ENCODE measurements at places on chromosomes 2 and 18.

- DNase-seq, result no peak
Measured at GRCh38 chr2:99346218-99346617, 9.0 kb downstream of the EIF5B start.

- DNase-seq, result peak; percentile 32
Measured at GRCh38 chr2:11752906-11753305, 6.5 kb downstream of the LPIN1 start.

DNA sequence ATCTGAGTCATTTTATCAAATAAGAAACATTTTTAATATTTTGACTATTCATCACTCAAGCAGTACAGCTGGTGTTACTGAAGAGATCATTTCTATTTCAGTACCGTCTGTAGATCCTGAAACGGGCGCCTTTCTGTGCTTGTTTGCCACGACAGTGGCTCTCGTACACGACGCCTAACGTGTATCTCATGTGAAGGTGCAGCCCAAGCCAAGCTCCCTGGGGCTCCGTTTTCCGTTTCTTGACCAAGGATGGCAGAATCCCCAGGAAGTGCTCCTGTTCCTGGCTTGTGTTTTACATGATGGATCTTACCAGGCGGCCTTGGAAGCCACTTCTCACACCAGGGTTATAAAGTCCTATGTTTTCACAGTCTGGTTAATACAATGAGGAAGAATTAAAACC, 320.6 kb downstream of the GBX2 start:
- no peak for DNase-seq

DNA sequence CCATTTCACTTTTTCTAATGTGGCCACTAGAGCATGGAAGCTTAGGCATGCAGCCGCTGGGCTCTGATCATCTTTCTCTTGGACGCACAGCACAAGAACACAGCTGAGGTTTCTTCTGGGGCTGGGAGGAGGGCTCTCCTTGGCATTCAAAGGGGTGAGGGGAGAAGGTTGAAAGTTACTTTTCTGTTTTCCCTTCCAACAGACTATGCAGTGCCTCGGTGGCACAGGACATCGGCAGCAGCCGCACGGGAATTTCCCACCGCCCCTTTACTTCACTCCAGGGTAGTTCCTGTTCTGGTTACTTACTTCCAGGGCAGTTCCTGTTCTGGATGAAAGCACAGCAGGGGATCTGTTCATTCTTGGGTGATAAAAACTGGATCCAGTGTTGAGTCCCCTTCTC, 18.9 kb upstream of the MAL start:
- DNase-seq, result no peak

- peak; percentile 71 for DNase-seq
Measured at GRCh38 chr2:127479219-127479825, 47.0 kb downstream of the IWS1 start.

DNA sequence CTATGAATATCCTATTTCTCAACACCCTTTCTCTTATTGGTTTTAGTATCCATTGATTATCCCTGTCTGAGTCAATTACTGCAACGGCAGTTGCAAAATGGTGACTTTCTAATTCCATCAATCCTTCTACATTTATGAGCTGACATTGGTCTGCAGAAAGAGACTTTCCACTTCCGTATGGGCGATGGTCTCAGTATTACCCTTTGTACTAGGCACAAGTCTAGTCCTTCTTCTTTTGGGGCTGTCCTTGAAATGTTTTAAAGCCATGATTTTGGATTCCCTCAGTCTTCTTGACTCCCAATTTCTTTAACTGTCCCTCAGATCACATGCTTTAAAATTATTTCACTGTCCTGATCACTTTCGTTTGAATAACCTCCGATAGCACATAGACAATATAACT, 32.7 kb upstream of the SOCS6 start:
- no peak for DNase-seq

DNA sequence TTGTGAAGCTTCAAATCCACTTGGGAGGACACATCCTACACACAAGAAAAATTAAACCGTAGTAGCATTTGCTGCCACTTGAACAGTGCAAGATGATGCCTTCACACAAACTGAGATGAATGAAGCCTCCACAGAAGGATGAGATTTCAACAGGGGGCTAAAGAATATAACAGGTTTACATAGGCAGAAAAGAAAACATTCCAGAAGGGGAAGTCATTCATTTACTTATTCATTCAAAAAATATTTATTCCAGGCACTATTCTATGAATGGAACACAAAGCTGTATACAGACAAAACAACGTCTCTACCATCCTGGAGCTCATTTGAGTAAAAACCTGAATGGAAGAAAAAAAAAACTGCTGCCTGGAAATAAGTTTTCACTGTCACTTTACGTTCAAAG, 170.5 kb downstream of the CDH20 start:
- no peak for DNase-seq

GRCh38 chr2:37617119-37617892, 54.1 kb downstream of the CDC42EP3 start:
- peak; percentile 90 for DNase-seq

DNA sequence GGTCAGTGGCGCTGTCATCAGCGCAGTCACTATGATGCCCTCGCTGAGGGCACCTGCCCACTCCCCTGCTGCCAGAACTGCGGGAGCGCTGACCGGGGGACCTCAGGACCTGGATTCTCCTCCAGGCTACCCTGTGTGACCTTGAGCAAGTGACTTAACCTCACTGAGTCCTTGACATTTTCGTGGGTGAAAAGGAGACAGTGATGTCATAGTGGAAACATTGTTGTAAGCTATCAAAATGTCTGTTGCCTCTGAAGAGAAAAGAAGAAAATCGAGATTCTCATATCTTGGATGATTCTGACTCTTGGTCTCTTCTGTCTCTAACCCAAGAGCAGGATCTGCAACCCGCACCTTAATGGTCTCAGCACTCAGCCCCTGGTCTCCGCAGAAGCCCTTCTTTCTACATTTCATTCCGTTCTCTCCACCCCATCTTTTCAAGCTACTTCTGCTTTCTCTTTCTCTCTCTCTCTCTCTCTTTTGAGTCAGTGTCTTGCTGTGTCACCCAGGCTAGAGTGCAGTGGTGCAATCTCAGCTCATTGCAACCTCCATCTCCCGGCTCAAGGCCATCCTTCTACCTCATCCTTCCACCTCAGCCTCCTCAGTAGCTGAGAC, 978 bp upstream of the TUBA4A start:
- DNase-seq, result no peak

GRCh38 chr2:201242571-201243277, 17.6 kb upstream of the CASP8 start:
- no peak for DNase-seq

DNA sequence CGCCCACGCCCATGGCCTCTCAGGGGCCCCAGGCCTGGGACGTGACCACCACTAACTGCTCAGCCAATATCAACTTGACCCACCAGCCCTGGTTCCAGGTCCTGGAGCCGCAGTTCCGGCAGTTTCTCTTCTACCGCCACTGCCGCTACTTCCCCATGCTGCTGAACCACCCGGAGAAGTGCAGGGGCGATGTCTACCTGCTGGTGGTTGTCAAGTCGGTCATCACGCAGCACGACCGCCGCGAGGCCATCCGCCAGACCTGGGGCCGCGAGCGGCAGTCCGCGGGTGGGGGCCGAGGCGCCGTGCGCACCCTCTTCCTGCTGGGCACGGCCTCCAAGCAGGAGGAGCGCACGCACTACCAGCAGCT, 2.4 kb downstream of the B3GNT7 start:
- no peak for DNase-seq

DNA sequence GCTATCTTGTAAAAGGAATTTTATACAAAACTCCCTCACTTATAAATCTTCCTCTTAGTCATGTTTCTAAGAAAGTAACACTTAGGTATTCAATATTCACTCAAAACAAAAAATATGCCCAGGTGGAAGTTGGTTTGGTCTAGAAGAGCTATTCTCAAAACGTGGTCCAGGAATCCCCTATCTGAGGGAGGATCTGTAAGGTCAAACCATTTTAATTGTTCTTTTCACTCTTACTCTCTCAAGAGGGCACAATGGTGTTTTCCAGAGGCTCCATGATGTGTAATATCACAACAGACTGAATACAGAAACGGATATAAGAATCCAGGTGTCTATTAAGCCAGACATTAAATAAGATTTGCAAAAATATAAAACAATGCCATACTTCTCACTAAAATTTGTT, 9.9 kb downstream of the MOB1A start:
- DNase-seq, result no peak

DNA sequence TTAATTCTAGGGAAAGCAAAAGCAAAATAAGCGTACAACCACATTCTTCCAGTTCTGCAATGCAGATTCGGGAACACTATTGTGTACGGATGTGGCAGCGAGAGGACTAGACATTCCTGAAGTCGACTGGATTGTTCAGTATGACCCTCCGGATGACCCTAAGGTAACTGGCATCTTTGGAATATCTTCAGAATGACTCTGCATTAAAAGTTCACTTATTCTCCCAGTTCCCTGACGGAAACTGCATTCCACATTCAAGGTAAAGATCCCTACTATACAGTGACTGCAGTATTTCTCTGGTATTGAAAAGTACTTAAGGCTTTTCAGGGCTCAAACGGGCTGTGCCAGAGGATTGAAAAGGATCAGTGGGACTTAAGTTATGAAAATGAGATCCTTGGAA, 10.9 kb downstream of the DDX18 start:
- no peak for DNase-seq

GRCh38 chr18:76505614-76506013, 10.6 kb upstream of the ZNF516 start:
- no peak for DNase-seq

DNA sequence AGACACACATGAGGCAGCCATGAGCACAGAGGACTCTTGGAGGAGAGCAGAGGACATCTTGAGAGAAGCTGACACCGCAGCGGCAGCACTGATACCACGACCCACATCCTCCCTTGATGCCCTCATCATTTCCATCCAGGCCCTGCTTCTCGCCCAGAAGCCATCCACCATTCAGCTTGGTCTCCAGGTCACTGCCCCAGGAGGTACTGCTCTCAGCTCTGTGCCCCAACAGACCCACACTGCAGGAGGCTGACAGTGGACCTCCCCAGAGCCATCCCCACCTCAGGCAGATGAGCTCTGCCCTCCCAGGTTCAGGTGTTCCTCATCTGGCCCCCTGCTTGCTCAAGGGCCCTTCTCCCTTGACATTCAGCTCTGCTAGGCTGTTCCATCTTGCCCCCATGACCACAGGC, 74.9 kb downstream of the ACKR3 start:
- no peak for DNase-seq

- DNase-seq, result no peak
Measured at GRCh38 chr2:213205944-213206343, 54.5 kb upstream of the IKZF2 start.

DNA sequence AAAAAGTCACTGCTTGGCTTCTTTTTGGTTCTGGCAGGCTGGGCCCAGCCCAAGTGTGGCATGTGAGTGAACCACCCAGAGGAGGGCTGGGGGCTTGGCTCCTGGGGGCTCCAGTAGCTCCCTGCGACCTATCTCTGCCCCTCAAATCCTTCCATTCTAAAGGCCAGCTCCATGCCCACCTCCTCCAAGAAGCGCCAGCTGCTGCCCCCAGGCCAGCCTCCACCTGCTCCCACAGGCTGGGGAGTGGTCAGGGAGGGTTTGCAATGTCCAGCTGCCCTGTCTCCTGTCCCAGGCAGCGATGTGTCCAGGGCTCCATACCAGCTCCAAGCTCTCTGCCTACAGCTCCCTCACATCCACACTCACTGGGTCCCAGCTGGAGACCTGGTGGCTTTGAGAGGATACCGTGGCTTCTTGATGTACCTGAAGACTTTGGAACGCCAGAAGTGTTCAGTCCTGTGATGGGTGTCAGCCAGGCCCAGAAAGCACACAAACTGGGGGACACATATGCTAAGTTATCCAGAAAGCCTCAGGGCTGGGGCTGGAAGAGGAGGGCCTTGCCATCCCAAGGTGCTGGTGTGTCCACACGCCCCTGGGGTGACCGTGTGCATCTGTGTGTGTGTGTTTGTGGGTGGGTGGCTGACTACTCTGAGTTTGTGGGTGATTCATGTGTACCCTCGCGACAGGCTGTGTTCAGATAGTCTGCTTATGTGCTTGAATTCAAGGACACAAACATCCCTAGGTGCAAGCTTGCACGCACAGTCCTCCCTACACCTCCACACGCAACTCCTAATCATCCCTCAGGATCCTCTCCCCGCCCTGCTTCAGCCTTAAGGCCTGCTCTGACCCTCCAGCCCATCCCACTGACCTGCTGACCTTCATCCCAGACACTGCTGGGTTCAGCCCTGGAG, 33.4 kb downstream of the ZFP36L2 start:
- no peak for DNase-seq

DNA sequence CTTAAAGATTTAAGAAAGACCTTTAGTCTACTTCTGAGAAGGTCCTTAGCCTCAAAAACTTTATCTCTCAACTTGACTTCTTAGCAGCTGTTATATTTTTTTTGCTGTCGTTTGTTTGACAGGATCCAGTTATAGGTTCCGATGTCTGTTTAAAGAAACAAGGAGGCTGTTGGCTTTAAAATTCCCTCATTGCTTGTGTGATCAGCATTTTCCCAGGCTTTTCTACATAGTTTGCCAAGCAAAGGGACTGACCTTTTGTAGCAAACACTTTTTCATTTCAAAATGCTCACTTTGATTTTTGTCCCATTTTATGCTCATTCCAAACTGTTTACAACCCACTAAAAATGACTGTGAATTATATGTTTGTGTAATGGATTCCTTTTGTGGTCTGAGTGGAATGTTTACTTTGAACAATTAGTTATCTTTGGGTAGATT, 394.9 kb downstream of the ARHGAP15 start:
- no peak for DNase-seq

GRCh38 chr2:124180635-124181034, 155.5 kb downstream of the CNTNAP5 start:
- DNase-seq, result no peak

GRCh38 chr2:100757621-100758394, 62.1 kb upstream of the NPAS2 start:
- no peak for DNase-seq

GRCh38 chr2:217162533-217162932, 302.7 kb upstream of the TNP1 start:
- DNase-seq, result peak; percentile 69
